ENCODE measurements at places on chromosomes 6 and 20. TPM values are rescaled to one million over a fixed set of nuclear protein-coding genes. Genes with fewer than 3 reads are reported as not detected.

TSHZ2 gene
- 60.5 TPM for total RNA-seq

BIRC7 gene
- 0.35 TPM for total RNA-seq

- no peak for DNase-seq
Measured at GRCh38 chr6:99933129-99933528, 60.9 kb downstream of the MCHR2 start.

DNA sequence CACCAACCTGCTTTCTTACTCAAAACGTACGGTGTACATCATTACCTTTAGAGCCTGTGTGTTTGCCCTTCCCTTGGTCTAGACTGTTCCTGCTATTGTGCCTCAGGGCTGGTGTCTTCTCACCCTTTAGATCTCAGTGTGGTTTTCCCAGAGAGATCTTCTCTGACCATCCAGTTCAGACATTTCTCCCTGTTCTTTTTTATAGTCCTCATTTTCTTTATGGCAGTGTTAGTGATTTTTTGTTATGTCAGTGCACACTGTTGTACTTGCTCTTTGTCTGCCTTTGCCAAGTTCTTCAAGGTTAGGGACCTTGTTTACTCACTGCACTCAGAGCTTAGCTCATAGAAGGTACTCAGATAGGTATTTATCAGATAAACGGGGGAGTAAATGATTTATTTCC lies 82.8 kb downstream of the ATRN start:
- DNase-seq, result no peak

DNA sequence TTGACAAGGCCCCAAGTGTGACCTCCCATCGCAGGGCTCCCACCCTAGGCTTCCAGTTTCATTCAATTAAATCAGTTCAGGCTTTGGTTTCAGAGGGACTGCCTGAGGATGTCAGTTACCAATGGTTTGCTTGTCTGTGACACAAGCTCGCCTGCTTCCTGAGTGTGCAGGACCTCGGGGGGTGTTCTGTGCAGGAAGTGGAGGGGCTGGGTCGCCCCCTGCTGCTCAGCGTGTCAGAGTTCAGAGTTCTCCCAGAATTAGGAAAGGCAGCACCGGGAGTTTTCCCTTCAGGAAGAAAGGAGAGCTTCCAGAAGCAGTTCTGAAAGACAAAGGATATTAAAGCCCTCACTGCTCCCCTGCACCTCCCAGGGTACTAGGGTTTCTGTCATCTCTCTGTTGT lies 50.8 kb upstream of the TGM3 start:
- no peak for DNase-seq

DNA sequence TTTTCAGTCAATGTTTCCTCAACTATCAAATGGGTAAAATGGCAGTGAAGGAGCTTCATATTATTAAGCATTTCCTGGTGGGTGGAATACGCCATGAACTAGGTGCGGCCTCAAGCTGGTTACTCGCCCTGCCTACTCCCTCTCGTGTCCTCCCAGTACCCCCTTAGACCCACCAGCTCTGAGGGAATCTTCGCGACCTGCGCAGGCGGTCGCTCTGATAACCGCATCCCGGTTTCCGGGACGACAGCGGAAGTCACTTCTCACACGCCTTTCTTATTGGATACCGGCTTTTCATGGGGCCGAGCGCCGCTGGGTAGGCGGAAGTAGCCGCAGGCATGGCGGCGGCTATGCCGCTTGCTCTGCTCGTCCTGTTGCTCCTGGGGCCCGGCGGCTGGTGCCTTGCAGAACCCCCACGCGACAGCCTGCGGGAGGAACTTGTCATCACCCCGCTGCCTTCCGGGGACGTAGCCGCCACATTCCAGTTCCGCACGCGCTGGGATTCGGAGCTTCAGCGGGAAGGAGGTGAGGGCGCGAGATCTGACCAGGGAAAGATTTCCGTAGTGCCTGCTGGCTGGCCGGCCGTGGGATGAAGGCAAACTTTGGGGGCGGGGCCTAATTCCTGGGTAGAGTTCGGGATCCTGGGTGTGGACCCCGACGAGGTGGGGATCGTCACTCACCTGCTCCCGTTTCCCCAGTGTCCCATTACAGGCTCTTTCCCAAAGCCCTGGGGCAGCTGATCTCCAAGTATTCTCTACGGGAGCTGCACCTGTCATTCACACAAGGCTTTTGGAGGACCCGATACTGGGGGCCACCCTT lies at the start of gene PIGT:
PIGT (plus strand) TSS at position 320 of the 816 bp plus-strand sequence; CDS start at position 336, 16 bp downstream.
- peak; percentile 94 for DNase-seq

DNA sequence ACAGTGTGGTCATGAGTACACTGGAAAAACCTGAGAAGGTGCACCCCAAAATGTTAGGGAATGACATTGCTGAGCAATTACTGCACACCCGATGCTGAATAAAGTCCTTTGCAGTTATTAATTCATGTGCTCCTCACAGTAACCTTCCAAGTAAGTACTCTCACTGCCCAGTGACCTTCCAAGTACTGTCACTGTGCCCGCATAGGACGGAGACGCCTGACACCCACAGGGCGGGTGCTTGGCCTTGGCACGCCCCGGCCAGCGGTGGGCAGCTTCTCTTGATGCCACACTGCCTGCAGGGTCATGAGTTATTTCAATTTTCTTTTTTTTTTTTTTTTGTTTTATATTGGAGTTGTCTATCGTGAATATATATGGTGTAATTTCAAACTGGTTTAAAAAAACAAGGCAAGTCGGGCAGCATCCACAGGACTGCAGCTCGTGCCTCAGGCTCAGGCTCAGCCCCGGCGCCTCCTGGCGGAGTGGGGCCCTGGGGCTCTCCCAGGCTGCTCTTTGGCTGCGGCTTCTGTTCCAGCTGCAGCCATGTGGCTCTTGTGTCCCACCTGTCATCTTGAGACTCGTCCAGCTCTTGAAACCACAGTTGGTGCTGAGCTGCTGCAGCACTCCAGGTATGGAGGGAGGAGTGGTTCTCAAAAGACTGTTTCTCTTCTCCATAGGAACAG lies 27.0 kb downstream of the PNLDC1 start:
- DNase-seq, result peak; percentile 60

GRCh38 chr6:21033084-21033483 lies 498.8 kb downstream of the CDKAL1 start:
- no peak for DNase-seq

GRCh38 chr6:35091346-35092083 lies 49.6 kb downstream of the TCP11 start:
- no peak for DNase-seq

GRCh38 chr20:22711971-22712755 lies 127.8 kb upstream of the FOXA2 start:
- DNase-seq, result no peak

DNA sequence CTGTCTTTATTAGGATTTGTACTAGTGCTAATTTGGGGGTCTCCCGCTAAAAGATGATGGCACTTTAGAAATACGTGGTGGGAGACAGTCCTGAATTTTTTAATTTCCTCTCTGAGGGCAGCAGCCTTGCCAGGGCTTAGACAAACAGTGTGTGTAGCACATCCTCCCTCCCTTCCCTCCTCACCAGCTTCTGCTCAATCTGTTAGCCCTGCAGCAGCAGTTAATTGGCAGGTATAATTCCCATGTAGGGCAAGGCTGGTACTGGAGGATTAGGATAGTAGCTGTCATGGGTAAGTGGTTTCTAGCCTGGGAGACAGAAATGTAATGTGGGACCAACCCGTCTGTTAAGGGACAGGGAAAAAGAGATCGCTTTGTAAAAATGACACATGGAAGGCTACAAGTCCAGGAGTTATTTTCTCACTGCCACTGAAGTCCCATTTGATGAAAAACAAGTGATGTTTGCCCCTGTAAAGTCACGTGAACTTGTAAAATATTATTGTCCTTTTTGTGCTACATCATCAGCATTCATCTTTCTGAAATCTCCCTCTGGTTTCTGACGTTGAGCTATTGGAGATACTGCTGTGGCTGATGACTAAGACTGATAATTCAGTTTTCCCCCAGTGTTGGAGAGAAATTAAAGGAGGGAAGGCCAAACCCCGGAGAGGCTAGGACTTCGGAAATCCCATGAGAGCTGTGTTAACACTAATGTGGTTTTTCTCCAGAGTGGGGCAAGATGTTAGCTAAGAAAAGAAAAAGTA lies 40.6 kb downstream of the CTNNBL1 start:
- DNase-seq, result no peak

All from mesenteric fat pad (tissue), 1 donor.